ENCODE measurements at places on chromosomes 6 and 20. TPM values are rescaled to one million over a fixed set of nuclear protein-coding genes. Genes with fewer than 3 reads are reported as not detected.

Gene SLC32A1
- total RNA-seq = not detected

Gene MLIP
- 4.3 TPM for total RNA-seq

Gene TRIM15
- total RNA-seq = not detected

Gene SCUBE3
- total RNA-seq = 0.06 TPM

Gene NFATC2
- 0.06 TPM for total RNA-seq

Gene BCLAF1
- 91.1 TPM for total RNA-seq

Gene CCN6
- not detected for total RNA-seq

Gene AVP
- total RNA-seq = not detected

Gene HCRTR2
- not detected for total RNA-seq

Gene RBM38
- 7.4 TPM for total RNA-seq

All from LHCN-M2 (cell line).